ENCODE measurements at places on chromosomes 2 and 18. TPM values are rescaled to one million over a fixed set of nuclear protein-coding genes. Genes with fewer than 3 reads are reported as not detected.

COL3A1 gene
- 925 TPM for total RNA-seq

C1GALT1C1L gene
- total RNA-seq: 0.51 TPM

HS1BP3 gene
- 38.1 TPM for total RNA-seq

PROKR1 gene
- total RNA-seq: not detected

LAMA3 gene
- total RNA-seq: 13.2 TPM

UGT1A10 gene
- total RNA-seq: not detected

TEX261 gene
- 20.5 TPM for total RNA-seq

SERPINB7 gene
- 3.0 TPM for total RNA-seq

SOS1 gene
- 27.6 TPM for total RNA-seq

RAB27B gene
- 0.77 TPM for total RNA-seq

PDE1A gene
- total RNA-seq: 6.7 TPM

All from fibroblast of lung (primary cell).